ENCODE measurements at places on chromosomes 6 and 20. TPM values are rescaled to one million over a fixed set of nuclear protein-coding genes. Genes with fewer than 3 reads are reported as not detected.

Gene ANKRD66
- total RNA-seq = not detected

Gene FAM184A
- 3.4 TPM for total RNA-seq

DNA sequence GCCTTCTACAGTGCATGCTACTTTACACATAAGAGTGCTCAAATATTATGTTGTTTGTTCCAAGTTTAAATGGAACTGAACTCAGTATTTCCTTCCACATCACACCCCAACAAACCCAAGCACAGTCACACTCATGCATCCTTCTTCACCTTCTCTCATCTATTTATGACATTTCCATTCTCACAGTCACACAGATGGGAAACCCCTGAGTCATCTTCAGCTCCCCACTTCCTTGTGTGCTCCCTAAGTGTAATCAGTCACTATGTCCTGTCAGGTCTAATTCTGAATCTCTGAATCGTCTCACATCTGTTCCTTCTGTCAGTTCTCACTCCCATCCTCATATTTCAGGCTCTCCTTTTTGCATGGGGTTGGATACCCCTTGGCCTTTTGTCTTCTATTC lies 96.0 kb downstream of the RIMS1 start:
- no peak overlapping the region for H3K27ac ChIP-seq
- no peaks in the 10 kb centered on the region for H3K27me3 ChIP-seq
- H3K36me3 ChIP-seq = no peaks in the 10 kb centered on the region
- H3K4me3 ChIP-seq = no peak overlapping the region
- no peaks in the 10 kb centered on the region for H3K4me1 ChIP-seq
- no peak for DNase-seq

GRCh38 chr6:163128324-163128723 lies 286.2 kb upstream of the QKI start:
- no peak for DNase-seq
- no peak overlapping the region for H3K27ac ChIP-seq
- H3K27me3 ChIP-seq = no peaks in the 10 kb centered on the region
- H3K4me3 ChIP-seq = no peak overlapping the region
- H3K4me1 ChIP-seq = no peaks in the 10 kb centered on the region

DNA sequence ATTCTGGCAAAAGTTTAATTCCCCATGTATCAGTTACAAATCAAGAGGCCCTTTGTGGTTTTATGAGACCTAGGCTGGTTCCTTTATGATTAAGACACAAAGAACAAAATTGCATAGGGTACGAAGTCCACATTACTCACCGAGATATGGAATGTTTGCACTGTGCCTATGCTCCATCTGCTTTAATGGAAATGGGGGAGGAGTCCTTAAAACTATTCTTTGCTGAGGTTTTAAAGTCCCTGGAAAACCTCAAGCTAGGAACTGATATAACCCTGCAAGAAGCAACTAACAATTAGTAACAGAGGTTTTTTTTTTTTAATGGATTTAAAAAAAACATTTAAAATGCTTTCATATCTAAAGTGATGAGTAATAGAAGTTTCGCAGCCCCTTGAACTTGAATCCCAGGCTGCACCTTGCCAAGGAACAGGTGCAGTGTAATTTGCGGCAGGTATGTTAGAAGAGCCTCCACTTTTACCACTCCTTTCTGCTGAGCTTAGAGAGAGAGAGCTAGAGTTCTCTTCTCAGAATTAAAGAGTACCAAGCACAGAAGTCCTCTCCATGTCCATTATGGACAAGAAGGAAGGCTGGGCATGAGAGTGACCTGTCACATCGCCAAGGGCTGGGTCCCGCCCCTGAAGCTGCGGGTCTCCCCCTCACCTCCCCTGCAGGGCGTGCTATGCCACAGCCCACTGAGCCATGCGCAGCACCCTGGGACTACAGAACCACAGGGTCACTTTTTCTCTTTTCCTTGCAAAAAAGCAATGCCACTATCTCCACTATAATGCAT lies 2.3 kb downstream of the SERPINB1 start:
- H3K27ac ChIP-seq = no peak overlapping the region
- H3K27me3 ChIP-seq = no peaks in the 10 kb centered on the region
- no peak for DNase-seq
- no peaks in the 10 kb centered on the region for H3K36me3 ChIP-seq

DNA sequence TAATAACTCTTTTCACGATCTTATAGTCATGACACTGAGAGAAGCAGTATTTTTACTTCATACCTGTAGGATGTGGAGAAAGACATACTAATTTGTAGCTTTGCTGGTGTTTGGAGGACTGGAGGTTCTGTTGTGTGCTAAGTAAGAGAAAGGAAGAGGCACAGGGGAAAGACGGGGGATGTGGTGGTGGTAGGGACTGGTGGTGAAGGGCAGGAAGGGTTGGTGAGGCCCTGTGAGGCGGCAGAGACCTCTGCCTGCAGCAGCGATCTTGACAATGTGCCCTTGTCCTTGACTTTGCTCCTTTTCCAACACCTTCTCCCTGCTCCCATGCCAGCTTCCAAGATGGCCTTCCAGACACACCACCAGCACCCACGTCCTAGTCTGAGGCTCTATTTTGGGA lies 32.6 kb upstream of the MPC1 start:
- no peaks in the 10 kb centered on the region for H3K27me3 ChIP-seq
- no peaks in the 10 kb centered on the region for H3K4me1 ChIP-seq
- H3K36me3 ChIP-seq = peaks cover 7% of the 10 kb centered on the region

DNA sequence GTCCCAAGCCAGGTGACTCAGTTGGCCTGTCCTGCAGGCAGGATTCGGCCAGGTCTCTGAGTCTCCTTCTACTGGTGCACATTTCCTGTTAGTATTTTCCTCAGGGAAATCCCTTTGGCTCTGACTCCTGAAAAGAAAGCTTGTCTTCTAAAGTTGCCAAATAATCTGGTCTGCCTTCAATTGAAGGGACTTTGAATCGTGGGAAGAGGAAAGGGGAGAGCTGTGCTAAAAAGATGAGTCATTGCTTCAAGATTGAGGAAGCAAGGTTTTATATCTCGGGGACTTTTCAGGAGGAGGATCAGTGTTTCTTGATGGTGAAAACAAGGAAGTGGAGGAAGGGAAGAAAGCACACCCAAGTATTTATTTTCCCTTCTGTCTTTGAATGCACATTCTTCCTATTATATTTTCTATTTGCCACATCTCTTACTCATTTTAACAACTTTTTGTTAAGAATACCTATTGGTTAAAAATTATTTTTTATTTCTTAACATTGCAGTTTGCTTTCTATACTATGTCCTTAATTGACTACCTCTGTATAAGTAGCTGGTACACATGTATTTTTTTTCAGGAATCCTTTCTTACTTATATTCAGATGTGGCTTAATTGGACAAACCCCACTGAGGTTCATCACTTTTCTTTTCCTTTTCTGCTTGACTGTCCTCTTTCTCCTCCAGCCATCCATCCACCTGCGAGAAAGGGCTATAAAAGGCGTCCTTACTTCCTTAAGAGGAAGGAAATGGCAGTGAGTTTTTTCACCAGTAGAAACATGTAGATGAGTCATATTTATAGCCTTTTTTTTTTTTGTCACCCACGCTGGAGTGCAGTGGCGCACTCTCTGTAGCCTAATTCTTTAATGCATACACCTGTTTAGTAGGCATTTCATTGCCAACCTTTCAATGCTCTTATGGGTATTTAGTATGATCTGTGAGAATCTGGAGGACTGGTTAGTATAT lies 15.0 kb upstream of the IFNGR1 start:
- H3K27me3 ChIP-seq = no peaks in the 10 kb centered on the region
- no peak for DNase-seq
- no peaks in the 10 kb centered on the region for H3K36me3 ChIP-seq
- H3K4me3 ChIP-seq = no peak overlapping the region
- H3K4me1 ChIP-seq = no peaks in the 10 kb centered on the region

Data from kidney (tissue), 22 donors.